ENCODE measurements at places on chromosomes 16 and 17.

DNA sequence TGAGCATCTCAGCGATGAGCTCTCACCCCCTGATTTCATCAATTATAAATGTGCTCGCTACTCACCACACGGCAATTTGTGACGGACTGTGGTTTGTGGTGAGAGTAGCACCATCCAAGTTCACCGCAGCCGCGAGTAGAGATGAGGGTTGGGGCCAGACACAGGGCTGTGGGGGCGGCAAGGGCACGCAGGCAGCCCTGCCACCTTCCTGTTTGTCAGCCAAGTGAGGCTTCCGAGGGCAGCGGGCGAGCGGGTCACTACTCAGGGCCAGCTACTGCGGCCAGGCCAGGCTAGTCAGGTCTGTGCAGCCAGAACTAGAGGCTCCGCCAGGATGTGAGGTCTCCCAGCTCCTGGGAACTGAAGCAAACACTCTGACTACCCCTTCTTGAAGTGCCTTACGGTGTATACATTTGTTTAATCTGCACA is 39.6 kb upstream of the MEOX1 start:
- peak; percentile 77 for DNase-seq

GRCh38 chr16:30534368-30535105 is at the start of gene ZNF747:
Gene ZNF747, minus strand, starts transcription at chr16:30534858. Its CDS starts 179 bp downstream, at chr16:30534679.
- DNase-seq = peak; percentile 90

DNA sequence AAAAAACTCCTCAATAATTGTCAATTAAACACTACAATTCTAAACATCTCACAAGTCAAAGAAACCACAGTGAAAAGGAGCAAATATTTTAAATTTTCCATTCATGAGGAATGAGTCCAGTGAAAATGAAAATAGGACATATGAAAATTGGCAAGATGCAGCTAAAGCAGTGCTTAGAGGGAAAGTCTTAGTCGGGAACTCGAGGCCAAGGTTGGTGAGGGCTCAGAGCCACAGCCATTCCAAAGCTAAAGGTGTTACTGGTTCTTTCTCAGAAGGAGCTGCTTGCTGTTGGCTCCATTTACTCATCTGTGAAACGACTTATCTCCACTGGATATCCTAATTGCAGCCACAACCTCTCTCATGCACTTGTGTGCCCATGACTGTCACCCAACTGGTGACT is 6.5 kb downstream of the SLC38A8 start:
- DNase-seq = no peak

DNA sequence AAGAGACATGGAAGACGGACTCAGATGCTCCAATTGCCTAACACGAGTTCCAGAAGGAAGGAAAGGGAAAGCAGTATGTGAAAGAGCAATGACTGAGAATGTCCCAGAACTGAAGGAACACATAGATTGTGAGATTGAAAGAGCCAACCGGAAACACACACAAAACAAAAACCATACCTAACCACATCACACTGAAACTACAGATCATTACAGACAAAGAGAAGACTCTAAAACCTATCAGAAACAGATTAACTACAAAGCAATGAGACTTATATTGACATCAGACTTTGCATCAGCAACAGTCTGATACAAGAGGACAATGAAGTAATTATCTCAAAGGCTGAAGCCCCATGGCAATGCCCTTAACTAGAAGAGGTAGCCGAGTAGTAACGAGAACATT is 45.6 kb upstream of the CLEC18B start:
- DNase-seq = no peak

DNA sequence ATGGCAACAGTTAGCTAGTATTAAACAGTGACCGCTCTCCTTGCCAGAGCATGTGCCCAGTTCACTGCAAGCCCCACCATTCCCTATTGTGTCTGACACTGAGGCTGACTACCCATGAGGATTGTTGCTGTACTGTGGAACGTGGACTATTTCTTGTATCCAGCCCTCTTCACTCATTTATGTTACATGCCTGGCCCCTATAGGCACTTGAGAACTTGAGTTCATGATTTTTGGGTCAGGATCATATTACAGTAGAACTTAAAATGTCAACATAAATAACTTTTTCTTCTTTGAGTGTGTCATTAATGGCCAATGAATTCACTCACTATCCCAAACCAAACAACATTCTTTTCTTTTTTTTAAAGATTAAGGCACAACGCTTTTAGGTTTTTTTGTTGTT is 55.7 kb downstream of the LYRM1 start:
- peak; percentile 14 for DNase-seq

All from common myeloid progenitor, CD34-positive (primary cell).